ENCODE measurements at places on chromosomes 3 and 15.

DNA sequence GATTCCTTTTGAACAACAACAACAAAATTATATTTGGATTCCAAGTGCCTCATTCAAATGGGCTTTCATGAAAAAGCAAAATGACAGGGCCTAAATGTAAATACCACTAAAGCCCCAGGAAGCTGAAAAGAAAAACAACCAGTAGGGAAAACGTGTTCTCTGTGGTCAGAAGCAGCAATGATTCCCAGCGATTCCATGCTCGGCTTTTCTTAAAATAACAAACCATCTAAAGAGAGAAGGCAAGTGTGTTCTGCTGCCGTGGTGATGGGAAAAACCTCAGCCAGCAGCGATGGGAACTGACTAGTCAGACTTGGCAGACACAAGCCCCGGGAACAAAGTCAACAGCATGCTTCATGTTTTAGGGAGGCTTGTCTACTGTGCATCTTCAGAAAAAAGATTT, 153.6 kb downstream of the TNIK start:
- peak; percentile 75 for DNase-seq

- no peak for DNase-seq
Observed at GRCh38 chr3:155080692-155081091, 573 bp downstream of the MME start.

- DNase-seq, result peak; percentile 66
Observed at GRCh38 chr15:20344601-20345400, 196.8 kb downstream of the GOLGA6L6 start.

DNA sequence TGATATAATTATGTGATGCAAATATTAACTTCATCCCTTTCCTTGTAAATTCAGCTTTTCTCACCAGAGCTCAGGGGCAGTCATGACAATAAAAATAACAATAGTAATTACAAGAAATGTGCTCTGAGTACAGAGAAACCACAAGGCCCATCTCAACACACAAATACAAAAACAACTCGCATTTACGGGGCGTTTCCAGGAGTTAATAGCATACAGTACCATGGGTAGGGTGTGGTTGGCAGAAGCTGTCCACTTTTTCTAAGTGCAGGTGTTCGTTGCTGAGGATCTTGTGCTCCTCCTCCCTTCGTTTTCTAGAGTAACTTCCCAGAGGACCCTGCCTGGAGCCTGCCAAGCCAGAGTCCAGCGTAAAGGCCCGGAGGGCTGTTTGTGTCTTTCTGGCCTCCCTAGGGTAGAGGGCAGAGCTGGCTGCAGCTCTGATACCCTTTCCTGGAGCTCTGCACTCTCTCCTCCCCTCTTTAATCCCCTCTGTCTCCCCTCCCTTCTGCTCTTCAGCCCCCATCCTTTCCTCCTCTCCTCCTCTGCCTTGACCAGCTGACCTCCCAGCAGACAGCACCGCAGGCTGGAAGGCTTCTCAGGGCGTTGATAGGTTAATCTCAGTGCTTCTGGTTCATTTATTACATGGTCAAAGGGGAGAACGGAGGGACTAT, 11.4 kb downstream of the SEMA3G start:
- no peak for DNase-seq

DNA sequence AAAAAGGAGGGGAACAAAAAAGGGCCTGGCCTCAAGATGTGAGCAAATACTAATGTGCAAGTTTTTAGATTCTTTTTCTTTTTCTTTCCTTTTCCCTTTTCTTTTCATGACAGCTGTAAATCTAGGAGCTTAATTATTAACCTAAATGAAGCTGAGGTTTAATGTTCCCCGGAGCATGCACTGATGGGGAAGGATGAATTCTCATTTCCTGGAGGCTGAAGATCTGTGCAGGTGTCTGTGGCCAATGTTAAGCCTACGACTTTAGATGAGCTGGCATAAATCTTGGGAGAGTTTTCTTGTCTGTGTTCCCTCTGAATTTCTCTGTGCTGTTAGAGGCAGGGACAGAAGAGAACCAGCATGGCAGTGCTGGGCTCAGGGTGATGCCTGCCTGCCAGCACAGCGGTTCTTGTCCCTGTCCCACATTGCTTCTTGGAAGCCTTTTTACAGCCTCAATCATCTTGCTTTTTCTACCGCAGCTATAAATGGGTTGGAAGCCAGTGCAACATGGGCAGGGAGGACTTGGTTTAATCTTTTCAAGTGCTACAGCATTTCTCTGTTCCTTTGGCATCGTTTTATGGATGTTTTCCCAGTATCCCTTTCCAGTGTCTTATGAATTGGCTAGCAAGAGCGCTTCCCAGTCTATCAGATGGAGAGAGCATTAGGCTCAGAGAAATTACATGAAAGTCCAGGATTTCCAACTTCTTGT, 119.1 kb downstream of the ATG7 start:
- no peak for DNase-seq

GRCh38 chr15:68626739-68627138, 47.9 kb downstream of the CORO2B start:
- no peak for DNase-seq

DNA sequence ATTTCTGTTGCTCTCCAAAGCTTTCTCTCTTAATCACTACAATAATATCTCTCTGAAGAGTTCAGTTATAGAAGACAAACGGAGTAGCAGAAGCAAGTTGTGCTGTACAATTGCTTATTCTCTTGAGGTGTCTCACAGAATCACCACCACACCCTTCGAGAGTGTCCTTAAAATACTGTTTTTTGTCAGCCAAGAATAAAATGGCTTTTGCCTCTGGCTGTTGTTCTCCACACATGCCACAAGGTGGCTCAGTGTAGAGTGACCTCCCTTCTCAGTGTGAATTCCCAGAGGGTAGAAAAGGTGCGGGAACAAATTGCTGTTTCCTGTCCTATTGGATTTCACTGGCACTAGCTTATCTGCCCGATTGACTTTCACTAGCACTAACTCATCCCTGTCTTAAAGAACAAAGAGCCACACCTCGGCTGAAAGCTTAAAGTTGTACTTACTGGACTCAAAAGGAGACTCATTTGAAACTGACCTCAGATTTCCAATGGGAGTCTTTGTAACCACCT, 134.2 kb upstream of the SATB1 start:
- no peak for DNase-seq

GRCh38 chr3:71109241-71109976, 474.1 kb downstream of the FOXP1 start:
- DNase-seq, result no peak

GRCh38 chr15:88440021-88440420, 27.2 kb downstream of the MRPL46 start:
- no peak for DNase-seq

GRCh38 chr15:76127880-76128279, 68.1 kb downstream of the TMEM266 start:
- DNase-seq, result no peak

GRCh38 chr3:138173769-138174420, 826 bp downstream of the DBR1 start:
- no peak for DNase-seq

DNA sequence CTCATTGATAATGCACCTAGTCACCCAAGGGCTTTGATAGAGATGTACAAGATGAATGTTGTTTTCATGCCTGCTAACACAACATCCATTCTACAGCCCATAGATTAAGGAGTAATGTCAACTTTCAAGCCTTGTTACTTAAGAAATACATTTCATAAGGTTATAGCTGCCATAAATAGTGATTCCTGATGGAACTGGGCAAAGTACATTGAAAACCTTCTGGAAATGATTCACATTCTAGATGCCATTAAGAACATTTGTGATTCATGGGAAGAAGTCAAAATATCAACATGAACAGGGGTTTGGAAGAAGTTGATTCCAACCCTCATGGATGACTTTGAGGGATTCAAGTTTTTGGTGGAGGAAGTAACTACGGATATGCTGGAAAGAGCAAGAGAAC, 135.2 kb downstream of the TLE3 start:
- DNase-seq, result no peak

DNA sequence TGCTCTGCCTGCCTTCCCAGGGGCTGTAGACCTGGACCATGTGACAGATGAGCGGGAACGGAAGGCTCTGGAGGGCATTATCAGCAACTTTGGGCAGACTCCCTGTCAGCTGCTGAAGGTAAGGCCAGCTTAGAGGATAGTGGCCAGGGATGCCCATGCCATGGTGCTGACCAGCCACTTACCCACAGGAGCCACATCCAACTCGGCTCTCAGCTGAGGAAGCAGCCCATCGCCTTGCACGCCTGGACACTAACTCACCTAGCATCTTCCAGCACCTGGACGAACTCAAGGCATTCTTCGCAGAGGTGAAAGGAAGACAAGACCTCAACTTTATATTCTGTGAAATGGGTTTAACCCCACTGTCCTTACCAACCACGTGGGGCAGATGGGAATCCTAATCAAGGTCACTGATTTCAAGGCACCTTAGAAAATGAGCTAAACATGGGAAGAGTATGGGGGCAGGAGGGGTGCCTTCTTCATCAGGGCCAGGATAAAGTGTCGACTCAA, 26.7 kb downstream of the NBEAL2 start:
- no peak for DNase-seq

DNA sequence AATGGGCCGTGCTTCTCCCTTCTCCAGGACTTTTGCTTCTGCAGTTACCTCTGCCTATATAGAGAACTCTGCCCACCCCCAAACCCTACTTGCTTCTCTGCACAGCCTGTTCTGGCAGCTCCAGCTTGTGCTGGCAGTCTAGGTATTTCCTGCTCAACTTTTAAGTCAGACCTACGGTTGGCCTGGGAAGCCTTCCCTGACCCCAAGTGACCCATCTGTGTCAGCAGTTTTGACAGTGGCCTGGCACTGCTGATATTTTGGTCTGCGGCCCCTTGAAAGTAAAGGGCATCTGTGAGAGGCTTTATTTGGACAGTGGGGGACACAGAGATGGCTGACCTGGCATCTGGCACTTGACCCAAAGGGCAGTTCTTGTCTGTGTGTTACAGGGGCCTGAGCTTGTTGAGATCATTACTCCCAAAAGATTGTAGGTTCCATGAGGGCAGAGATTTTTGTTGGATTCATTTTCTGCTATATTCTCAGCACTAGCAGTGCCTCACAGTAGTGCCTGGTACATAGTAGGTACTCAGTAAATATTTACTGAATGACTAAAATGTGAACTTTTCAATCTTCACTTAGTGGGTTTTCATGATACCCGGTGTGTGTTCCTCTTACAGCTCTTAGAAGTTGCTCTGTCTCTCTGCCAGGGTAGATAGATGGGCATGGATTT, 55.2 kb upstream of the TRAK1 start:
- DNase-seq, result no peak

DNA sequence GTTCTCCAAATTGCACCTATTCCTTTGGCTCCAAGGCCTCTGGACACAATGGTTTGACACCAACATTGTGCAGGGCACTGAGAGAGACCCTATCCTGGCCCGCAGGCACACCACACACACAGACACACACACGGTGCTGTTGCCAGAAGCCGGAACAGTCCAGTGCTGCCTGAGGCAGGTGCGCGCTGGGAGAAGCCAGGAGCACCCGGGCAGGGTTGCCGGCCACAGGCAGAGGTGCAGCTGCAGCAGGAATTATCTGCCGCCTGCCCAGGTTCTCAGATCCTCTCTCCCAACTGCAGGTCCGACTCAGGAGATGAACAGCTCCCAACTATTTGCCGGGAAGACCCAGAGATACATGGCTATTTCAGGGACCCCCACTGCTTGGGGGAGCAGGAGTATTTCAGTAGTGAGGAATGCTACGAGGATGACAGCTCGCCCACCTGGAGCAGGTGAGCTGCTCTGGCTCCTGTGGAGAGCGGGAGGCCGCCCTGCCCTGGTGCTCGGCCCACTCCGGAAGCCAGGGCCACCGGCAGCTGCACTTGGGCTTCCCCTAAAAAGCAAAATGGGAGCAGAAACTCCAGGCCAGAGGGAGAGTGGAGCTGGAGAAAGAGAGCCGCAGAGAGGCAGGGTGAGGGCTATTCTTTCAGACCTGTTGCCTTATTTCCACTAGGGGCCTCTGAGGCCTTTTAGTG, 42.9 kb downstream of the CHDH start:
- no peak for DNase-seq

DNA sequence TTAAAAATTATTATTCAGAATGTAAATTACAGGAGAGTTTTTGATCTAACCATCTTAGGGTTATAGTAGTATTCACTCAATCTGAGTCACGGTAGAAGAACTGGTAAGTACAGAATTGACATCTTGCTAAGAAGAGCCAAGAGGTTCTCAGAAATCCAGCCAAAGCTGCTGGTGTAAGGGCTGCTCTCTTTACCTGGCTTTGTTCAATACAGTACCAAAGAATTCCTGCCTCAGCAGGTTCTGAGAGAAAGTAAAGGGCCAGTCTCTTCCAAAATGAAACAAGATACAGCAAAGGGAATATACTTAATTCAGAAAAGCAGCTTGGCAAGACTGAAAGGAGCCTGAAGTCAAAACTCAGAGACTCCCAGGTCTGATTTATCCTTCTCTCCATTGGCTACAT, 193.1 kb downstream of the TNIK start:
- no peak for DNase-seq

GRCh38 chr15:77021088-77021481, 26.2 kb downstream of the PSTPIP1 start:
- DNase-seq, result no peak

DNA sequence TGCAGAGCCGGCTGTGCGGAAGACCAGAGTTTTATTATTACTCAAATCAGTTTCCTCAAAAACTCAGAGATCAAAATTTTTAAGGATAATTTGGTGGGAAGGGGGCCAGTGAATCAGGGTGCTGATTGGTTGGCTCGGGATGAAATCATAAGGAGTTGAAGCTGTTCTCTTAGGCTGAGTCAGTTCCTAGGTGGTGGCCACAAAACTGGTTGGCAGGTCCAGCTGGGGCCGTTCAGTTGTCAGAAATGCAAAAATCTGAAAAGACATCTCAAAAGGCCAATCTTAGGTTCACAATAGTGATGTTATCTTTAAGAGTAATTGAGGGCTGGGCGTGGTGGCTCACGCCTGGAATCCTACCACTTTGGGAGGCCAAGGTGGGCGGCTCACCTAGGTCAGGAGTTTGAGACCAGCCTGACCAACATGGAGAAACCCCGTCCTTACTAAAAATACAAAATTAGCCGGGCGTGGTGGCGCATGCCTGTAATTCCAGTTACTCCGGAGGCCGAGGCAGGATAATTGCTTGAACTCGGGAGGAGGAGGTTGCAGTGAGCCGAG, 2.3 kb upstream of the ZNF589 start:
- no peak for DNase-seq

GRCh38 chr3:133573629-133574194, at the start of gene CDV3:
Gene CDV3 (plus strand): TSS chr3:133573686. CDS start chr3:133574045, 359 bp downstream.
- DNase-seq, result no peak

GRCh38 chr3:12170207-12170606, 11.5 kb upstream of the TIMP4 start:
- DNase-seq, result no peak

DNA sequence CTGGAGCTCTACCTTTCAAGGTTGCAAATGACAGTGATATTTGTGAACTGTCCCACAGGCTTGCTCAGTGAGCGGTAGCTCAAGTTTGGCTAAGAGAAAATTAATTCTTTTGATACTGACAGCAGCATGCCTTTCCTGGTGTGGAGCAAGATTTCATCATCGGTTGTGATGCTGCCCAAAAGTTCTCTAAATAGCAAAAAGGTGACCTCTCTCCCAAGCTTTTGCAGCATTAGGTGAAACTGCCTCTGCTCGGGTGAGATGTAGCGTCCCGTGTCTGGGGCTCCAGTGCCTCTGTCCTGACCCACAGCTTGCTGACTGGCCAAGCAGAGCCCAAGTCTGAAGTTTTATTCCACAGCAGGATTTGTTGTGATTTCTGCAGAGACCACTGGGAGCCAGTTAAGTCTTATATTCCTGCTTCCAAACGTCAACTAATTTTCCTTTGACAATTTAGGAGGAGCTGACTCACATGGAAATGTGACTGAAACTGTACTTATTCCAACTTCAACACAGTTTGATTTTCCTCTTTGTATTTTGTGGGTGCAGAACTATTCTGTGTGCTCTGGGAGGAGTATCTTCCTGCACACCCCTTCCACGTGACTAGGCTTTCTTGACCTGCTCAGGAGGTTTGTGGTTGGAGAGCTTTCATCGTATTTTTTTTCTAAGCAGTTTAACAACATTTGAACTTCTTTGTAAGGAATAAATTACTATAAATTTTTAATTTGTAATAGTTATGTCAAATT, 5.9 kb downstream of the SYNM start:
- no peak for DNase-seq

Measured in Right ventricle myocardium inferior (tissue), 1 donor.